COLO829 (cell line): ENCODE measurements at places on chromosomes 2 and 18.

- DNase-seq: no peak
Observed at GRCh38 chr18:31049189-31049588, 6.6 kb upstream of the DSC3 start.

DNA sequence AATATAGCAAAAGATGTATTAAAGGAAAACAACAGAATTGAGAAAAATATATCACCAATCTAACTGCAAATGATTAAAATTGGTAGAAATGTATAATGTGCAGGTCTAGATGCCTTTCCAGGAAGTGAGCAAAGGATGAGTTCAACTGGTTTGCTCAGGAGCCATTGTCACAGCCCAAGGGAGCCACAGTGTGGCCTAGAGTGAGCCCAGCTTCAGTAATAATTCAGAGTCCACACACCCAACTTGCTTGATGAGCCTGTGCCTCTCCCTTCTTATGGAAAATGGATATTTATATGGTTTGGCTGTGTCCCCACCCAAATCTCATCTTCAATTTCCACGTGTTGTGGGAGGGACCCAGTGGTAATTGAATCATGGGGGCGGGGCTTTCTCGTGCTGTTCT, 92.2 kb upstream of the ASAP2 start:
- DNase-seq: no peak

DNA sequence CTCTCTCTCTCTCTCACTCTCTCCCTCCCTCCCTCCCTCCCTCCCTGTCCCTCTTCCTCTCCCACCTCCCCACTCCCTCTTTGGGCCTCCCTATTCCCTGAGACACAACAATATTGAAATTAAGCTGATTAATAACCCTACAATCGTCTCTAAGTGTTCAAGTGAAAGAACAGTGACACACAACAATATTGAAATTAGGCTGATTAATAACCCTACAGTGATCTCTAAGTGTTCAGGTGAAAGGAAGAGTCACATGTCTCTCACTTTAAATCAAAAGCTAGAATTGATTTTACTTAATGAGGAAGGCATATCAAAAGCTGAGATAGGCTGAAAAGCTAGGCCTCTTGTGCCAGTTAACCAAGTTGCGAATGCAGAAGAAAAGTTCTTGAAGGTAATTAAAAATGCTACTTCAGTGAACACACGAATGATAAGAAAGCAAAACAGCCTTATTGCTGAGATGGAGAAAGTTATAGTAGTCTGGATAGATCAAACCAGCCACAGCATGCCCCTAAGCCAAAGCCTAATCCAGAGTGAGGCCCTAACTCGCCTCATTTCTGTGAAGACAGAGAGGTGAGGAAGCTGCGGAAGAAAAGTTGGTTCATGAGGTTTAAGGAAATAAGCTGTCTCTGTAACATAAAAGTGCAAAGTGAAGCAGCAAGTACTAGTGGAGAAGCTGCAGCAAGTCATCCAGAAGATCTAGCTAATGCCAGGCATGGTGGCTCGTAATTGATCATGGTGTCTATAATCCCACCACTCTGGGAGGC, 21.3 kb downstream of the MALT1 start:
- no peak for DNase-seq

DNA sequence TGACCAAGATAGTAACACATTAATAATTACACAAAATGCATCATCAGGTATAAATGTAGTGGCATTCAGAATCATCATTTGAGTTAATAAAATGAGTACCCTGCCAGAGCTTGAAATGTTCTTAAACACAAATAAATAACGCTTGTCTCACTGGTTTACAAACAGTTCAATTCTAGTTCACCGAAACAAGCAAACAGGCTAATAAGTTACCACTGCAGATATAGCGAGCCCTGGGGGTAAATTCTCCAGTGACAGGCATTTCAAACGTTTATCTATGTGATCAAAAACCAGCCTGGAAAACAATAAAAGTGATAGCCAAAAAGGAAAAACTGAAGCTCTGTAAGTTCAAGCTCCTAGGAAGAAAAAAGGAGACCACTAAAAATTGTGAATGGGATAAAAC, 152.6 kb downstream of the THADA start:
- DNase-seq: no peak

DNA sequence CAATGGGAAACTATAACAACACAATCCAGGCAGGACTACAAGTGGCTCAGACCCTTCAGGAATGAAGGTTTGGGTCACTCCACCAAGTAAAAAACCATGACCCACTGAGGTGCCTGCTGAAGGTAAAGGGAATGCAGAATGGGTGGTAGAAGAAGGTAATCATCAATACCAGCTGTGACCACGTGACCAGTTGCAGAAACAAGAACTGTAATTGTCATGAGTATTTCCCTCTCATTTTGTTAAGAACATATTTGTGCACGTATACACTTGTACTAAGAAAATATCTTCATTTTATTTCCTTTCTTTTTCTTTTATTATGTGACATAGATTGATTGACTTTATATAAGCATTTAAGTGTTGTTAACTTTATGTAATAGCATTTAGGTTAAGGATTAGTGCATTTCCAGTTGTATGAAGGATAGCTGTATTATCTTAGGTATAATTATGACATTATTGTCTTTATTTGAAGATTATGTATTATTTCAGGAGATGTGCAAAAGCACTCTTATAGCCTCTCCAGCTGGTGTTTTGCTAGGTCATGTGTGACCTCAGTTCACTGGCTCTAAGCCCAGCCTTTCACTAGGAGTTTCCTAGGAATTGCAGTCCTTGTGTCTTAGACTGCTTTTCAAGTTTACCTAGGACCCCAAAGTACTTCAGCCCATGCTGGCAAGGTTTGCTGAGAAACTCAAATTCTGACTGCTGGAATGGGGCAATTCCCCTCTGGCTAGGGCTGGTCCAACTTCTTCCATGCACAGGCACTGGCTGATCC, 125.7 kb upstream of the DPP10 start:
- no peak for DNase-seq
